ENCODE measurements at places on chromosomes 11 and 22.

DNA sequence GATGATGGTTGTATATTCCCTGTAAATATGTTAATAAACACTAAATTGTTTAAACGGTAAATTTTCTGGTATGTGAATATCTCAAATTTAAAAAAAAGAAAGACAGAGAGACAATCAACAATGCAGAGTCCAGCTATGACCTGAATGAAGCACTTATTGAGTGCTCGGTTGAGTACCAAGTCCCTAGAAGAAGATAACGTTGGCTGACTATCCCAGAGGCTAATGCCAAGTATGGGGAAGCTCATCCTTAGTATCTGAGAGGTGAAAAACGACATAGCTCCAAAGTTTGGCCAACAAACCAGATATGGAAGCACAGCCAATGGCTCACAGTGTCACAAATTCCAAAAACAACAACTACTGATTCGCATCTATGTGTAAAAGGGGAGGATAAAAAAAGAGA, 71.3 kb downstream of the RSF1 start:
- DNase-seq = no peak

GRCh38 chr11:1636291-1636950, 6.8 kb downstream of the KRTAP5-5 start:
- peak; percentile 1 for DNase-seq

- DNase-seq = no peak
Observed at GRCh38 chr11:79198898-79199250, 242.0 kb downstream of the TENM4 start.

GRCh38 chr11:109512680-109513079, 90.7 kb downstream of the C11orf87 start:
- DNase-seq = no peak

DNA sequence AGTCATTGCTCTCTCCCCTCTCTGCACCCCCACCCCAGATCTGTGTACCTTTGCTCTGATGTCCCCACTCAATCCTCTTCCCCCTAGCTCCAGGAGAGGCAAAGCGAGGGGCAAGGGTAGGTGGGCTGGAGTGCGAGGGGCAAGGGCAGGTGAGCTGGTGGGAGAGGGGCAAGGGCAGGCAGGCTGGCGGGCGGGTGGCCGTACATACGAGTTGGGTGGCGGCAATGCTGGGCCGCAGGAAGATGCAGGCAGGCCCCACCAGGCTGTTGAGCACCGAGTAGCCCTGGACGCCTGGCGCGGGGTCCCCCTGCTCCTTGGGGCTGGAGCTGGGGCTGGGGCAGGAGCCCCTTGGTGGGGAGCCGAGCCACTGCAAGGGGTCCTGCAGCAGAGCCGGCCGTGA, 908 bp downstream of the CABP2 start:
- DNase-seq = no peak

- no peak for DNase-seq
Observed at GRCh38 chr11:105111145-105111944, 28.2 kb downstream of the CARD18 start.

- DNase-seq = no peak
Observed at GRCh38 chr22:28882545-28882877, 861 bp upstream of the ZNRF3 start.

DNA sequence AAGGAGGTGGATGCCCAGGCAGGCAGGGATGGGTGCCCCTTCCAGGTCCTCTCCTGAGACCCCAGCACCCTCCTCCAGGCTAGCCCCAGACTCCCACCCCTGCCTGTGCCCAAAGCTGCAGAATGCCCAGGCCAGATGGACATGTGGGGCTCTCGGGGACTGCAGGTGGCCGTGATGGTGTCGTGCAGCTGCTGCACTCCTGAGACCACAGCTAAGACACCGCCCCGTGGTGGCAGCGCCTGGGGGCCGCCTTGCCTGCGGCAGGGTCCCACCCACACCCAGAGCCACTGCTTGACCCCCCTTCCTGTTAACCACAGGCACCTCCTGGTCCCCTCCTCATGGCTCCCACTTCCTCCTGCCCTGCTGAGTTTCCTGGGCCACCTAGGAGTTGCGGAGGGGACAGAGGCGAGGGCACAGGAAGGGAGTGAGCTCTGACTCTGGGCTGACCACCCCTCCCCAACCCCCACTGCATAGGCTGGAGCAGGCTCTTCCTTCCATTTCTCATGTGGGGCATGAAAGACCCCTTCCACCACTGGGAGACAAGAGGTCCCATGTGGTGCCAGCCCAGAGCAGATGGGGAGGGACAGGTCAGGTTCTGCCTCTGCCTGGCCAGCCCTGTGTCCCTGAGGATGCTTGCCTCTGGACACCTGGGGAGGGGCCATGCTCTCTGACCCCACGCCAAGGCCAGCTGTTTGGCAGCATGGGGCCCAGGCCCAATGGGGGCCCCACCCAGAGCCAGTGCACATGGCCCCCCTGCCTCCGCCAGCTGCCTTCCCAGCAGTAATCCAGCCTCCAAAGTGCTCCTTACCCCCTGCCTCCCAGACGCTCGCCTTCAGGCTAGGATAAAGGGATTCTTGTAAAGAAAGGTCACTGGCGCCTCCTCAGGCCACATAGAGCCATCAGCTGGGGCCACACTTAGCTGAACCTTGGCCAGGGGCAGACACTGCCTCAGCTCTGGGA, 29.3 kb downstream of the OSBPL5 start:
- peak; percentile 77 for DNase-seq

DNA sequence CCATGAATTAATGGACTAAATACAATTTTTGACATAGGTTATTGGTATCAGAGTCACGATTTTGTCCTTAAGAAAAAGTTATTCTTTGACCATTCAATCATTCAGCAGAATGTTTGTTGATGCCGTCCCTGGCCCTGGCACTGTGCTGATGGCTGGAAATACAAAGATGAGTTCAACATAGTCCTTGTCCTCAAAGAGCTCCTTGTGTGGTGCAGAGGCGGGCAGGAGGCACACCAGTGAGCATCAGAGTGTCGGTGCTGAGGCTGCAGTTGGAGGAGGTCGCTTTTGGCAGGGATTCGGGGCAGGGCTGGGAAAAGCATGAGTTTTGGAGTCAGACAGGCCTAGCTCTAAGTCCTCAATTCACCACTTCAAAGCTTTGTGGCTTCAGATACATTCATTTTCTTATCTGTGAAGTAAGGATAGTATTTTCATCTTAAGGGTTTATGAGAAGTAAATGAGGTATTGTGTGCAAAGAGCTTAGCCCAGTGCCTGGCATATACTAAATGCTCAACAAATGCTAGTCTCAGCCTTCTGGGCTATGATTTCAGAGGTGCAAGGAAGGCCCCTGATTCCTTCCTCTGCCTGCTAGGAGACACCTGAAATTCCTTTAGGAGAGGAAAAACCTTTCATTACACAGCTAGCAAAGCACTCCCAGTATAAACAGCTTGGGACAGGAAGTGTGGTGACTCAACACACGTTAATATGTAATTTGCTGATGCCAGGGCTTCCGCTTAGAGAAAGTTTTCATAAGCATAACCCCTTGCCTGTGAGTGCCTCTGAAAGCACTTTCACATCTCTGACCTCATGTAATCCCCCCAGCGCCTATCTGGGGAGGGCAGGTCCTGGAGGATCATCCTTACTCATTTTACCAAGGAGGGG, 113.8 kb downstream of the NECTIN1 start:
- no peak for DNase-seq

GRCh38 chr11:63277345-63277943, 34.0 kb upstream of the SLC22A25 start:
- no peak for DNase-seq

- no peak for DNase-seq
Observed at GRCh38 chr22:38312261-38312800, 4.9 kb downstream of the CSNK1E start.

- no peak for DNase-seq
Observed at GRCh38 chr11:96125400-96125799, 201.5 kb upstream of the MTMR2 start.

- no peak for DNase-seq
Observed at GRCh38 chr11:90556606-90557005, 333.8 kb upstream of the CHORDC1 start.

All from neural progenitor cell (in vitro differentiated cells).